ENCODE measurements at places on chromosomes 7 and 10.

DNA sequence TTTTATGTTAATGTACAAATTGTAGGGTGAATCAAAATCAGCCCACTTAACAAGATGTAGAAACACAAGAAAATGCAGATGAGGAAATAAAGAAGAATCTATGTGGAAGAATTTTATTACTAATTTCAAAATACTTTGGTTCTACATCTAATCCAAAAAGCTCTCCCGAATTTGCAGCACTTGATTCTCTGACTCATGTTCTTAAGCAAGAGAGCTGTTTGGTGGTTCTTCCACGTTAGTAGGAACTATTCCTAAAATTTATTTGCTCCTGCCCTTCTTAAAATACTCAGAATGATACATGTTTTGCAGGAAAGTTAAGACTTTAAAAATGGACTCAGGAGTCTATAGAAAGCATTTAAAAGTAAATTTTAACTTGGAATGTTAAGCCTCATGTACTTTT is 91.8 kb downstream of the ZMYND11 start:
- DNase-seq = peak; percentile 6

- no peak for DNase-seq
Observed at GRCh38 chr7:158004123-158004490, 583.5 kb downstream of the PTPRN2 start.

- DNase-seq = peak; percentile 26
Observed at GRCh38 chr10:95201736-95202135, 7.7 kb downstream of the ACSM6 start.

DNA sequence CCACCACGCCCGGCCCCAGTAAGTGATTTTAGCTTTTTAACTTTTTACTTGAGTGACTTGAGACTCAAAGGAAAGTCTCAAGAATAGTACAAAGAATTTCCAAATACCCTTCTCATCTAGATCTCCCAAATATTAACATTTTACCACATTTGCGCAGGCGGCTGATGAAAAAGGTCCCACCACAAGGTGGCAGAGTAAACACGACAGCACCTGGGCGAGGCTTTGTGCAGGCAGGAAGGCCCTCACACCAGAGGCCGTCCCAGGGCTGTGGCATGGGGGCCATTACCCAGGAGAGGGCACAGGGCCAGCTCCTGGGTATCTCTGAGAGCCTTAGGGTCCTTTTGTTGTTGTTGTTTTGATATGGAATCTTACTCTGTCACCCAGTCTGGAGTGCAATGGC is 50.0 kb upstream of the WIPI2 start:
- peak; percentile 6 for DNase-seq

DNA sequence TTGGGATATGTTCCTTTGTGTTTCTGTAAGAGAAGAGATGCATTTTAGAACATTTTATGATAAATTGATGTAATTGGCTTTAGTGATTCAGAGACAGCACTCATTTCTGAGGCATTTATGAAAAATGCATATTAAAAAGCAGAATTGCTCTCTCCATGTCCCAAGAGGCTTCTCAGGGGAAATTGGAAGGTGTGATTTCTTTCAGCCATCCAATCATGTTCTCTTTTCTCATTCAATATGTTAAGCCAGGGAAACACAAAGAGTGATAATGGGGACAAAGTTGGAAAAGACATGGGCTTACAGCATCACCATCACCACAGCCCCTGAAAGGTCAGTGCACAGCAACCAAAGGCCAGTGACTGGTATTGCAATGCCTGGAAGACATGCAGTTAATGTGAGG is 129.9 kb upstream of the COL1A2 start:
- peak; percentile 35 for DNase-seq

- DNase-seq = no peak
Observed at GRCh38 chr10:100628061-100628460, 92.3 kb downstream of the HIF1AN start.

GRCh38 chr7:53315981-53316380 is 280.5 kb downstream of the POM121L12 start:
- DNase-seq = no peak

Measured in fibroblast of skin of scalp (primary cell).